GM13977 (cell line): ENCODE measurements at places on chromosomes 12 and 14.
A peak's percentile ranks its signal among the peaks of the same experiment; 100 is the strongest.

DNA sequence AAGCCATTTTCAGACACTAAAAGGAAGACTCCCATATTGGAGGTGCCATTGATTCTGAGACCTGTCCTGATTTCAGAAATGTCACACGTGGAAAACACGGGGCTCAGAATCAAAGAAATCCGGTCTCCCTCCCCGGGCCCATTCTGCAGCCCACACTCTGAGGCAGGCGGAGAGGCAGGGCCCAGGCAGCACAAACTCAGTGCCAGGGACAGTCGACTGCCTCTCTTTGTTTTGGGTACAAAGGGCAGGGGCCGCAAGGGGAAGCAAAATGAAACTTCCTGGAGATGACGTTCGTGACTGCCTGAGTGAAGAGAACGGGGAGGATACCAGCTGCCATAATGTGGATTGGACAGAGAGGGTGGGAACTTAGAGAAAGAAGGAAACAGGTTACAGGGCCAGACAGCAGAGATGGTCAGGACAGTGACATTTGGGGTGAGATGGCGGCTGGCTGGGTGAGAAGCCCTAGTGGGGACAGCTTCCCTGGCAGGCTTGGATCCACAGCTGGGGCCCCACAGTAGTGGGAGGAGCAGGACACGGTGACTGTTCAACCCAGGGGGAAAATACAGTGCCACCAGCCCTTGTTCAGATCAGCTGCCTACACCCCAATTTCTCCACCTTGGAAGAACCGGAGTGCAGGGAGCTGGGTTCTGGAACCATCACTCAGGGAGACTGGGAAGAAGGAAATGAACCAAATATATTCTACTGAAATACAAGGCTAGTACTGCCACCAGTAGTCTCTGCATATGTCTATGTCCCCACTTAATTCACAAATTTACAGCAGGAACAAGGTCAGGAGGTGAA, 8.1 kb downstream of the GAPDH start:
- DNase-seq, result no peak

GRCh38 chr12:109744986-109745942, 31.6 kb downstream of the FAM222A start:
- no peak for DNase-seq

DNA sequence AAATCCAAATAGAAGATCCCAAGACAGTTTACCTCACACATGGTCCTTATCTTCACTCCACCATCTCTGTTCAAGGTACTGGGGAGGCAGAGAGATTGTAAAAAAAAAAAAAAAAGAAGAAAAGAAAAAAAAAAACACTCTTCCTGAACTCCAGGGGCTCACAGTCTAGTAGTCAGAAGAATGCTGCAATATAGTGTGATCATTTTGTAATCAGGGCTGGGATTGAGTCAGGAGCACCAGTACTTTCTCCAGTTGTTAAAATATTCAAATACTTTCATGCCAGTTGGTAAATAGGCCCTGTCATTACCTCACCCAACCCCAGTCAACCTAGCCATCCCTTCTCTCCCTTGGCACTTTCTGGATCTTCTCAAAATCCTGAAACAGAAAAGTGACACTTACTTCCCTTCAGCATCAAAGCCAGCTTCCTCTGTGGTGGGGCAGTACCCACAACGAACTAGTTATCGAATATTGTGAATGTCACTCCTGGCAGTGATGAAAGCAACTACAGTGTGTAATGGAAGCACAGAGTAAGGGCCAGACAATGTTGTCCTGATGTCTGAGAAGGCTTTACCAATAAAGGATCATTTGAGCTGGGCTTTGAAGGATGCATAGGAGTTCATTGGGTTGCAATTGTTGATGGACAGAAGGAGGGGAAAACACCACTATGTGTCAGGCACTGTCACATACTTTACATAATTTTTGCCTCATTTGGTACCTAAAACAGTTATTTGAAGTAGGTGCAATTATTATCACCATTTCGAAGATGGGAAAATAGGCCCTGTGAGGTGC, 44.3 kb upstream of the HSPB8 start:
- DNase-seq, result no peak

DNA sequence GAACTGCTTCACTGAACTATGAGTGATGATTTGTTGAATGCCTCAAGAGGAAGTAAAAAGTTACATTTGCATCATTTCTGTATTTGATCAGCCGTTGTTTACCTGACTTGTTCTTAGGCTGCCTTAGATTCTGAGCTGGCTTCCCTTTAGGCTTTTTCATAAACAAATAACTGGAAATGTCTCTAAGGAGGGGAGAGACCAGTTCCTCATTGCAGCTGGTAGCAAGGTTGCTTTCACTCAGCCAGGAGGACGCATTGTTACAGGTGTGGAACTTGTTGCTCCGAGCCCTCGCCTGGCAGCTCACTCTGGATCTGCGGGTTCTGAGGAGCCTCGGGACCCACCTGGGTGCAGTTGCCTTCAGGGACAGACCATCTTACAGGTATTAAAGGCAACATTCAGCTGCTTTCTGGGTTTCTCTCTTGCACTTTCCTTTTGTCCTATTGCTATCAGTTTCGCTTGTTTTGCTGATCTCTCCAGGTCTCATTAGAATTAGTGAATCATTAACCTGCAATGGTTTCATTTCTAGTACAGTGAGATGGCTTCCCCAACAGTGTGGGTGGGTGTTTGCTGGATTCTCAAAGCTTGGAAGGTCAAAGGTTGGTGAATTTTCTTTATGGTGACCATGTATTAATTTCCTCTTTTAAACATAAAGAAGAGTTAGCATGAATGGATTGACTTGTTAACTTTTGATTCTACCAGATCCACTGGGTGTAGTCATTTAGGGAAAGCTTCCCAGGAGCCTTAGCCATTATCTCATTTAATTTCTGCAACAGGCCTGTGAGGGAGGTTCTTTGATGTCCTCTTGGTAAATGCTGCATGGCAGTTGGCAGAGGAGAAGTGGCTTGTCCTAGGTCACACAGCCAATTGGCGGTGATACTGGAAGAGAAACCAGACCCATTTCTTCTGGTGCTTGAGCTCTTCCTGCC, at the start of gene PLEKHG7:
Gene PLEKHG7 (plus strand): TSS at position 236 of the 926 bp plus-strand sequence. CDS start 3,643 bp downstream, outside the sequence.
- peak; percentile 76 for DNase-seq

GRCh38 chr12:39287817-39288216, 155.1 kb downstream of the KIF21A start:
- no peak for DNase-seq

DNA sequence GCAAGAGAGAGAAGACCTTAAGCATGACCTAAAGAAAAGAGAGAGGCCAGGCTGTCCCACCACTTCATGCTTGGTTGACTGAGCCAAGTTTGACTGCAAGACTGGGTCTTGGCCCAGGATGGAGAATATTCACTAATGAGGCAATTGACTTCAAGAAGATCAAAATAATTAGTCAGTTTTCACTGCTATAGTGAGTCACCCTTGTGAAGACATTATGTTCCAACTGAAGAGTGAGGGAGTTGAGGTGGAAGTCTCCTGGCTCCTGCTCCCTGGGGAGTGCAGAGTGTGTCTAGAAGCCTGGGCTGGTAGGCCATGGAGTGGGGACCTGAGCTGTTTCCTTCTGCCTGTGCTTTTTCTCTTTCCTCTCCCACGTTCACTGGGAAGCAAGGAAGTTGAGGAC, 117.6 kb downstream of the CACNA1C start:
- no peak for DNase-seq

GRCh38 chr12:110537605-110538409, 35.7 kb downstream of the RAD9B start:
- no peak for DNase-seq

DNA sequence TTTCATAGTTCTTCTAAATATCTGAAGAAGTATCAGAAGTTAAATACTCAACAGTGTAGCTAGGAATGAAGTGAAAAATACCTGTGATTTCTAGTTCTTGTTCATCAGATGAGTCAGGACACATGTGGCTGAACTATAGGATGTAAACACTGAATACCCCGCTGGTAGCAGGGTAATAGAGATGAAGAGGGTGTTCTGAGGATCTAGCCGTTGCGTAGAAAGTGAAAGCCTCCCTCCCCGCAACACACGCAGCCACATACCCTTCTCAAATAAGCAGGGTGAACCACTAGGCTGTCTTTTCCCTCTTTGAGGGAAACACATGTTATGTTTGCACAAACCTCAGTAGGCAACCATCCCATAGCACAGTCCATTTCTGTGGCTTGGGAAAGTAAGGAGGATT, 16.4 kb upstream of the RNASE12 start:
- DNase-seq, result peak; percentile 32

DNA sequence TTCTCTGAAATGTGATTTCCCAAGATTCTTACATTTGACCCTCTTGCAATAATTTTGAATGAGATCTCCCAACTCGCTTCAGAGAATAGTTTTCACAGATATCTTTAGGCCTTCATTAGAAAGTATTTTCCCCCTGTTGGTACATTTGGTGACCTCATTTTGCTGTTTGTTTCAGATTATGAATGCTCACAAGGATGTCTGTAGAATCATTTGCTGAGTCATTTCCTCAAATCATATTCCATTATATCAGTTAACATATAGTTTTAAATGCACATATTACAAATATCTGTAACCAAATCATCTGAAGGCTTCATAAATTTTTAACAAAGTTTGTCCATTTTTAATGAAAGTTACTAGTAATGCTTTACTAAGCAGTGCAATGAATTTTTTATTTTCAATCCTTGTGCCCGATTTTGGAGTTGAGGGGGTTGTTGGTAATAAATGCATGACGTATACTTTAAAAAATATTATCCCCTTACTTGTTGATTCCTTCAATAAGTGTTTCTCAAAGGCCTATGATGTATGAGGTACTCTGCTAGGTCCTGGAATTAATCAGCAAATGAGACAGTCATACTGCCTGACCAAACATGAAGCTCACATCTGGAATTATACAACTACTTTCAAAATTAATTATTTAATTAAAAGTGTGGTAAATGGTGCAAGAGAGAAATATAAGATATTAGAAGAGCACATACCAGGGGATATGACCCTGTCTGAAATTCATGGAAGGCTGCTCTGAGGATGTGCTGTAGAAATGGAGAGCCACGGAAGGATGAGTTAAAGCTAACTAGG, 126.9 kb upstream of the RAP1B start:
- peak; percentile 38 for DNase-seq

DNA sequence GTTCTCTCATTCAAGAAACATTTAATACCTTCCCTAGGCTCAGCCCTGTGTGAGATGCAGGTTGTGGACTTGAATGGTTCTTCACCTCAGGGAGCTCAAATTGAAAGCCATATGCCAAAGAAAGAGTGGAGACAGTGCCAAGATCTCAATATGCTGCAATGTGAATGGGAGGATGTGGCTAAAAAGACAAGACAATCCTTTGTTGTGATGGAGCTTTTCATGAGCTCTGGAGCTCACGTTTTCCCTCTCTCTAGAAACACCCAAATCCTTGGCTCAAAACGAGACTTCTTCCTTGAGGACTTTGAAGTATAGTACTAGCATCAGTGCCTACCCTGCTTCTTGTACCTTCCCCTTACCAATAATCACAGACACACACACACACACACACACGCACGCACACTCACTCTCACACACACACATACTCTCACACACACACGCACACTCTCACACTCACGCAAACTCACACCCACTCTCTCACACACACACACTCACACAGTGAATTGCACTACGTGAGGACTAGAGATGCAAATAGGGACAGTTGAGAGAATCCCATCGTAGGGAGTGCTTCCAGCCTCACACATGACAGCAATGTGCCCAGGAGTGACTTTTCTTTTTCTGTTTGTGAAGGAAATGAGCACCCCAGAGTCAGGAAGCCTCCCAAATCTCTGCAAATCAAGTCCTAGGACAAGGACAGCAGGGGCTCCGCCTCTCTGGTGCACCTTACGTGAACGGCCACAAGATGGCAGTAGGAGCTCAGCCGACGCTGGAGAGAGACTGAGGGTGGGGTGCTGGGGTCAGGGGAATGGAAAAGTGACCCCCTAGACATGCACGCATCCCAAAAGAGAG, 231.4 kb downstream of the PCNX1 start:
- DNase-seq, result peak; percentile 72

DNA sequence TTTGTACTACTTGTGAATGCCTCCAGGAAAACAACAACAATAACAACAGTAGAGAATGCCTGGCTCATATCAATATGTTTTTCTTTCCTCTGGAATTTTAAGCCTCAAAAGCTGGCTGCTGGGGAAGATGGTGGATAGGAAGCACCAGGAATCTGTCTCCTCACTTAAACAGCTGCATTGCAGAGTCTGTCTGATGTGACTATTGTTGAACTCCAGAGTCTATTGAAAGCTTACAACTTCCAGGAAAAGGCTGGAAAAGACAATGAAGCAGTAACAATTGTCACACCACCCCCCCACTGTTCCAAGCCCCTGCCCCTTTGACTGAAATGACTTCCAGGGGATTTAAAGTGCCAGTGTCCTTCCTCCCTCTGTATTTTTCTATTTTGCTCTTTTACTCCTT, 309.7 kb downstream of the BMP4 start:
- DNase-seq, result no peak

- DNase-seq, result no peak
Observed at GRCh38 chr14:103576371-103577024, 13.7 kb downstream of the COA8 start.

DNA sequence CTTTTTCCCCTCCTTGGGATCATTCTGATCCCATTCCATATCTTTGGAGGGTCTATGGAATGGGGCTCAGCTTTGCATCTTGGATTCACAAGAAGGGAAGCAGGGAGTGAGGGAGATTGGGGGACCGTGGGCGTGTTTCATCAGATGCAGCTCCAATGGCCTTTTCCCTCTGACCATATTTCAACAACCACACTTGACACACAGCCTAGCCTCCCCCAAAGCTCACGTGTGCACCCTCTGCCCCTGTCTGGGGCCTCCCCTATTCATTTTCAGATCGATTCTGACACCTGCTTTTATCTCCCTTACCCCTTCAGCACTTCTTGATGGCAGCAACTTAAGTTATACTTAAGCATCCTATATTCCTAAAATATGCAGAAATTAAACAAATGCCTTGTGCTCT, 126.6 kb downstream of the CHST11 start:
- peak; percentile 44 for DNase-seq

DNA sequence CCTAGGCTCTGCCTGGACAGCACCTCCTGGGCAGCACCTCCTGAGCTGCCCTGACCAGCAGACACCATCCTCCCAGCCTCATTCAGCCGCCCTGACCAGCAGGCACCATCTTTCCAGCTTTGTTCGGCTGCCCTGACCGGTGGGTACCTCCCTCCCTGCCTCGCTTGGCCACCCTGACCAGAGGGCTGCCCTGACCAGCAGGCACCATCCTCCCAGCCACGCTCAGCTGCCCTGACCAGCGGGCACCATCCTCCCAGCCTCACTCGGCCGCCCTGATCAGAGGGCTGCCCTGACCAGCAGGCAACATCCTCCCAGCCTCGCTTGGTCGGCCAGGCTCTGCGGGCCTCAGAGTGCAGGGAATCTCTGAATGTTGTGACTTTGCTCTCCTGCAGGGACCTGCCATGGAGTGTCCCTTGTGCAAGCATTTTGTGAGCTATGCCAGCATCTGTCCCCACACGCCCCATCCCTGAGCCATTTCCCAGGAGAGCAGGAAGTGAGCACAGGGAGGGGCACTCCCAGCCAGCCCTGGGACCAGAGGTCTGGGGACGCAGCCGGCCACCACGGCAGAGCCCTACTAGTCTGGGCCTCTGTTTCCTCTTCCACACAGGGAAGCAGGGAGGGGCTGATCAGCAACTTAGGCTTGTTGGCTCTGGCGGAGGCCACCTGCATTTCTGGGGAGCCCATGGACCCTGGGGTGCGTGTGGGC, 265.5 kb downstream of the SEC23A start:
- DNase-seq, result no peak

- no peak for DNase-seq
Observed at GRCh38 chr12:80707126-80707829, at the start of gene MYF6. Gene MYF6, plus strand, starts transcription at chr12:80707634. Its CDS starts 86 bp downstream, at chr12:80707720.

- DNase-seq, result no peak
Observed at GRCh38 chr12:5437589-5437988, 5.7 kb downstream of the NTF3 start.
